ENCODE measurements at places on chromosomes 7 and 10.

- peaks cover 54% of the 10 kb centered on the region for H3K4me1 ChIP-seq
- no peak for DNase-seq
- H3K4me3 ChIP-seq: no peak overlapping the region
- no peak overlapping the region for H3K27ac ChIP-seq
- no peaks in the 10 kb centered on the region for H3K27me3 ChIP-seq
- H3K36me3 ChIP-seq: peaks cover 13% of the 10 kb centered on the region
Measured at GRCh38 chr7:2100278-2101208, 132.2 kb downstream of the MAD1L1 start.

DNA sequence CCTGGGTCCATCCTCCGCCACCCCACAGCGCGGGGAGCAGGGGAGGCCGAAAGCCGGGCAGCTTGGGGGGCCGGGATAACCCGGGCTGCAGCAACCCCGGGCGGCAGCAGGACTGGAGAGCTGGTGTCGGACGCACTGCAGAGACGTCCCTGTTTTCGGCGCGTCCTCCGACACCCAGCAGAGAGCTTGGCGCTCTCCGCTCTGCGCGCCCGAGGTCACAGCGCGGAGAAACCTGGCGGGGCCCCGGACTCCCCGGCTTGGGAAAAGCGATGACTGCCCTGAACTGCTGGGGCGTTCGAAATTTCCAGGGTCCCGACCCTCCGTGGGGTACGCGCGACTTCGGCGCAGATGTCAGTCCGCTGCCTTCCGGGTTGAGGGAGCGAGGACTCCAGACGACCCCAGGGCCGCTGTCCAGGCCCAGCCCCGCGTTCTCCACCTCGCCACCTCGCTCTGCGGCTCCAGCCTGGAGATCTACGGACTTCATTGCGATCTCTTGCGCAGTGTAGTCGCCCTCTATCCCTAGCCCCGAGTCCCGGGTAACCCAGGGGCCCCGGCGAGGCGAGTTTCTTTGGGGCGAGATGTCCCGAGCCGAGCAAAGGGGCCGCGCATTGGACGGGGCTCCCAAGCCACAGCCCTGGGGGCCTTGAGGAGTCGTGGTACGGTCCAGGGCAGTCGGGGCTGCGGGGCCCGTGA is 617 bp upstream of the FOXI2 start:
- no peak overlapping the region for H3K27ac ChIP-seq
- H3K36me3 ChIP-seq: no peaks in the 10 kb centered on the region
- DNase-seq: no peak
- H3K4me1 ChIP-seq: no peaks in the 10 kb centered on the region
- no peak overlapping the region for H3K4me3 ChIP-seq

GRCh38 chr10:110522365-110522988 is 24.8 kb downstream of the DUSP5 start:
- no peaks in the 10 kb centered on the region for H3K27me3 ChIP-seq
- H3K27ac ChIP-seq: no peak overlapping the region
- no peak for DNase-seq

DNA sequence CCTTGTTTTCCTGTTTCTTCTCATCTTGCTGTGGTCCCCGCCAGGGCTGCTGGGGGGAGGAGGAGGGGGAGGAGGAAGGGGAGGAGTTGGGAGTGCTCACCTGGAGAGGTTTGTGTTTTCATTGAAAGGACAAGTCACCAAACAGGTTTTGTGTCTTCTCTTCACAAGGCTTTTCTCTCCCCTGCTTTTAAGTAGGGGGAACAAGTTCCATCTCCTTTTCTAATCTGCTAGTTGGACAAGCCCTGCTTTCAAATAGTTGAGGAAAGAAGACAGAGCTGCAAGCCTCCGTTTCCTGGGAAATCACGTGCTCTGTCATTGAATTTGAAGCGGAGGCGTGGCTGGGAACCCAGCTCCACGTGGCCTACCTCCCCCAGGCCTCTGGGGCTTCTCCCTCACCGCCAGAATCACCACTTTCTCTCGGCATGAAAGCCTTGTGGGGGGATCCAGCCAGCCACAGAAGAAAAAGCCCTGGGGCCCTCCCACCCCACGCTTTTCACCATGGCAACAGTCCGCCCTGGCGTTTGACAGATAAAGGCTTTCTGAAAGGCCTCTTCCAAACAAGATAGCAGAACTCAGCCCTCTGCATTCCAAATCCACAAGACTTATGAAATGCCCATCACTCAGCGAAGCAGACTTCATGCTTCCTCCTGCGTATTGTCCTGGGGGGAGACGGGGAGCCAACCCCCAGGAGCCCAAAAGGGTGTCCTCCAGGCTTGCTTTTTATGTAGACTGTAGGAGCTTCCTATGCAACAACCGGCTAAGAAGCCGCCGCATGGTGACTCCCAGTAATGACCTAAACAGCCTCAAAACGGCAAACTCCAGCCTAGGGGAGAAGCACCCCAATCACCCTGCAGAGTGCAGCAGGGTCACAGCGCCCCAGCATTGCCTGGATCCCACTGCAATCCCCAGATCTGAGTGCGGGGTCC is 51.7 kb downstream of the PROSER2 start:
- no peak overlapping the region for H3K4me3 ChIP-seq
- peaks cover 25% of the 10 kb centered on the region for H3K4me1 ChIP-seq
- DNase-seq: no peak
- H3K27ac ChIP-seq: no peak overlapping the region

- DNase-seq: no peak
- no peak overlapping the region for H3K27ac ChIP-seq
- no peak overlapping the region for H3K4me3 ChIP-seq
- no peaks in the 10 kb centered on the region for H3K4me1 ChIP-seq
- H3K27me3 ChIP-seq: no peaks in the 10 kb centered on the region
- H3K36me3 ChIP-seq: no peaks in the 10 kb centered on the region
Measured at GRCh38 chr7:88115258-88115796, 104.5 kb downstream of the SRI start.

DNA sequence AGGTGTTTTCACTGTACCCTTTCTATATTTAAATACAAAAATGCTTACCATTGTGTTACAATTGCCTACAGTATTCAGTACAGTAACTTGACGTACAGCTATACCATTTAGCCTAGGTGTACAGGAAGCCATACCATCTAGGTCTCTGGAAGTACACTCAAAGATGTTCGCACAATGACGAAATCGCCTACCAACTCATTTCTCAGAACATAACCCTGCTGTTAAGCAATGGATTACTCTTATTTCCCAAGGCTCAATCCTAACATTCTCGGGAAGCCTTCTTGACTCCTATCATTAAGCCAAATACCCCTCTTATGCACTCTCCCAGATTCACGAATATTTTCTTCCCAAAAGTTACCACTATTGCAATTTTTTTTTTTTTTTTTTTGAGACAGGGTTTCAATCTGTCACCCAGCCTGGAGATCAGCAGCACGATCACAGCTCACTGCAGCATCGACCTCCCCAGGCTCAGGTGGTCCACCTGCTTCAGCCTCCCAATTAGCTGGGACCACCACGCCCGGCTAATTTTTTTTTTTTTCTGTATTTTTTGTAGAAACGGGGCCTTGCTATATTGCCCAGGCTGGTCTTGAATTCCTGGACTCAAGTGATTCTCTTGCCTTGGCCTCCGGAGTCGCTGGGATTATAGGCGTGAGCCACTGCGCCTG is 1.5 kb downstream of the CWF19L1 start:
- no peak for DNase-seq
- peaks cover 36% of the 10 kb centered on the region for H3K4me1 ChIP-seq
- H3K4me3 ChIP-seq: peak overlapping the region; percentile 99
- no peak overlapping the region for H3K27ac ChIP-seq
- no peaks in the 10 kb centered on the region for H3K27me3 ChIP-seq

DNA sequence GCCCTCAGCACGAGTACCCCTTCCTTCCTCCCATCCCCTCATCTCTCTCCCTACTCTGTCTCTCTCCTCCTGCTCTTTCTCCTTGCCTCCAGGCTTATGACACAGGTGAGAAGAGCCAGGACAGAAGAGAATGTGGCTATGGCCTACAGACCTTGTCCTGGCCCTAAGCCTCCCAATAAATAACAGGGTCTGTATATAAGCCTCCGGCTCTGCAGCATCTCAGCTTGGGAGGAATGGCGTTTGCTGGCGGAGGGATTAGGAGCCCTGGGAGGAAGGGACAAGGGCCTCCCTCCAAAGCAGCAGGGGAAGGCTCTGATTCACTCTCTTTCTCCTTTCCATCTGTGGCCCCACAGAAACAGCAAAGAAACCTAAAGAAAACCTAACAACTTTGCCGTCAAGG is 45.8 kb downstream of the COL13A1 start:
- no peak for DNase-seq
- H3K27ac ChIP-seq: no peak overlapping the region
- H3K4me1 ChIP-seq: no peaks in the 10 kb centered on the region
- H3K4me3 ChIP-seq: no peak overlapping the region
- H3K27me3 ChIP-seq: peaks cover 80% of the 10 kb centered on the region
- no peaks in the 10 kb centered on the region for H3K36me3 ChIP-seq

- H3K27me3 ChIP-seq: no peaks in the 10 kb centered on the region
- no peak overlapping the region for H3K27ac ChIP-seq
- no peak overlapping the region for H3K4me3 ChIP-seq
- no peak for DNase-seq
- H3K4me1 ChIP-seq: peaks cover 5% of the 10 kb centered on the region
- H3K36me3 ChIP-seq: no peaks in the 10 kb centered on the region
Measured at GRCh38 chr10:44935966-44936295, 23.7 kb upstream of the RASSF4 start.

DNA sequence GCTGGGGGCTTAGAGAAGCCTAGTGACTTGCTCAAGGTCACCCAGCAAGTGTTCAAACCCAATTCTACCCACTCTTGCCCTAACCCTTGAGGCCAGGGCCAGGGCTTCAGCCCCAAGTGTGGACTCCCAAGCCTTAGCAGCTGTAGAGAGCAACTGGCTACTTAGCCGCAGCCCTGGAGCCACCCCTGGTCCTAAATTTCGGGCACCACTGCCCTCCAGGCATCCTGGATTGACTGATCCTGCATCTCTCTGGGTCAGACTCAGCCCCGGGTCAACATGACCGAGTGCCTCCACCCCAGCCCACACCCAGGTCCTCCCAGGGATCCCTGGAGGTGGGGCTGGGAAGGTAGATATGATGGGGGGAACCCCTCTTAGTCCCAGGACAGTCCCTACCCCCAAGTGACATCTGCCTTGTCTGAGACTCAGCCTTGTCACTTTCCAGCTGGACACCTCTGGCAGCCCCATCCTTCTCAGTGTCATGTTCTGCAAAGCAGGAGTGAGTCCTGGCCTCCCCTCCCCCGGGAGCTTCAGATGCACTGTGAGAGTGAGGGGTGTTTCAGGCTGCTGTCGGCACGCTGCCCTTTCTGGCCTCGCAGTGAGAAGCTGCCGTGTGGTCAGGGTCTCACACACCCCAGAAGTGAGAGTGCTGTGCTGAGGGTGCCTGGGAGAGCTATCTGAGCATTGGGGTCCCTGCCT is 89.8 kb downstream of the ZMIZ1 start:
- no peak for DNase-seq
- no peaks in the 10 kb centered on the region for H3K27me3 ChIP-seq

DNA sequence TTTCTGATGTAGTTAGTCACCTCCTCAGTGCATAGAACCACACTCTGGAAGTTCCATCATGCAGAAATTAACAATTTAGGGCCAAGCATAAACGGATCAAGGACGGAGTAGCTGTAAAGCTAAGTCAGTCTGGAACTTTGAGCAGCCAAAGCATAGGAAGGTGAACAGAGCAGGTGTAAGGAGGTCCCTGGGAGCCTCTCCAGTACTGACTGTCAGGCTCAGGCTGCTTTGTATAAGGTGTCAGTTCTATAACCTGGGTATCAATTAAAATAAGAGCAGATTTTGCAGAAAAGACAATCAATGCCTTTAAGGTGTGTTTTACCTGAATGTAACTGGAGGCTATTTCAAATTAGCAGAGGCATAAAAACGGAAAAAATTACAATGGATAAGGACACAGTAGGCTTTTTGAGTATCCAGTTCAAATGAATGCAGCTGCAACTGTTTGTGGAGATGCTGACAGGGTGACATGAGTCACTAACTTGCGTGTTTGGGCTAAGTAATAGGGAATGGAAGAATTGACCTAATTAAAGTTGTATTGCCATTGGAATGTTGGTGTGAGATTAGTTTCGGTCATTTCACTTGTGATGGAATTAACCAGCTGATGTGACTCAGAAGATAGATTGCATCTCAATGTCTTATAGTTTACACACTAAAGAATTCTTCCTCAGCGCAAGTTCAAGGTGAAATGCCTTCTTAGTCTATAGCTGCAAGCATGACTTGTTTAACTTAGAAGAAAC is 417.9 kb upstream of the CNTNAP2 start:
- H3K4me3 ChIP-seq: no peak overlapping the region
- no peak for DNase-seq
- H3K4me1 ChIP-seq: no peaks in the 10 kb centered on the region

- peaks cover 1% of the 10 kb centered on the region for H3K36me3 ChIP-seq
- H3K27ac ChIP-seq: no peak overlapping the region
- DNase-seq: no peak
- H3K27me3 ChIP-seq: peaks cover 63% of the 10 kb centered on the region
Measured at GRCh38 chr7:143043391-143043790, 8.8 kb upstream of the OR6V1 start.

DNA sequence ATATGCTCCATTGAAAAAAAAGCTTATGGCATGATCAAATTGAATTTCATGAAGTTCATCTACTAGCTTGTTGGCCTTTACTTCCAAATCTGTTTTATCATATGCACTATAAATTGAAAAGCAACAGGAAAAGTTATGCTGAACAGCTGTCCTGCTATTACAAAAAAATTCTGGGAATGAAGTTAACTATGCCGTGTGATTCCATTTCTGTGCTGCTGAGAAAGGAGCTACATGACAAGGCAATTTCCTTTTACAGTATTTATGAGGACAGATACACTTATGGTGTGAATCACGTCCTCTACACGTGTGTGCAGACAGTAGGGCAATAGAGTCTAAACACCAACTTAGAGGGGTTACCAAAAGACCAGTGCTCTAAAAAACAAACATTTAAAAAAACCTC is 426.5 kb upstream of the AKR1E2 start:
- H3K27ac ChIP-seq: no peak overlapping the region
- peaks cover 28% of the 10 kb centered on the region for H3K27me3 ChIP-seq
- no peaks in the 10 kb centered on the region for H3K4me1 ChIP-seq
- H3K36me3 ChIP-seq: peaks cover 2% of the 10 kb centered on the region

DNA sequence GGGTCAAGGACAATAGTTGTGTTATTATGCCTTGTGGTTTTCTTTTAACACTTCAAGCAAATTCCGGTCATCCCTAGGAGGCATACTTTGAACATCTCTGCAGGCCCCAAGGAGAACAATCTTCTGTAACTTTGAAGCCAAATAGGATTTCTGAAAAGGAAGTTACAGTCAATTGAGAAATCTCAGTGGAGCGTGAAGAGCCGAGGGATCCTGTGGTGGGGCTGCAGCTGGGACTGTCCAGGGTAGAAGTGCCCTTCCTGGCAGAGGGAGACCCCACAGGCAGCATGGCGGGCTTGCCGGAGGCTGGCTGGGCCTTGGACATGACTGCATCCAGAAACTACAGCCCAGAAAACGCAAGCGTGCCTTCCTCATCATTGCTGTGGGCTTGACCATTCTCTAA is 179.7 kb downstream of the PTPN20 start:
- no peak for DNase-seq
- H3K4me1 ChIP-seq: no peaks in the 10 kb centered on the region
- H3K27ac ChIP-seq: no peak overlapping the region
- peaks cover 8% of the 10 kb centered on the region for H3K27me3 ChIP-seq

DNA sequence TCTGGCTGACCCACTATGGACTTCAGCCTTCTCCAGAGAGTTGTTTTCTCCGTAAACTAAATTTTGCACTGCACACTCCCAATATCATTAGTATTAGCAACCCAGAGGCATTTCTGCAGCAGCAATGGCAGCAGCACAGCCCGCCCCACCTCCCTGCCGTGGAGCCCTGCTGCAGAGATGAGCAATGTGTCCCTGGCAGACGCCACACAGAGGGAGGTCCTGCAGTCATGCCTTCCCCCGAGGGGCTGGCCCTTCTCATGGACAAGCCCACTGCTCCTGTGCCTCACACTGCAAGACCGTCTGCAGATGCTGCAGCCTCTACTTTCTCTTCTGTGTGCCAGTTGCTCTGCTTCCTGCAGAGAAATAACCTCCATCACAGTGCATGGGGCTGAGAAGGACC is 393.4 kb upstream of the MKI67 start:
- no peak for DNase-seq
- H3K27me3 ChIP-seq: no peaks in the 10 kb centered on the region
- H3K36me3 ChIP-seq: no peaks in the 10 kb centered on the region

Measured in central memory CD8-positive, alpha-beta T cell (primary cell).